Glutamatergic neuron (in vitro differentiated cells): ENCODE measurements at places on chromosomes 13 and 19.

GRCh38 chr13:52414963-52415362 lies 9.0 kb upstream of the THSD1 start:
- no peak for DNase-seq

DNA sequence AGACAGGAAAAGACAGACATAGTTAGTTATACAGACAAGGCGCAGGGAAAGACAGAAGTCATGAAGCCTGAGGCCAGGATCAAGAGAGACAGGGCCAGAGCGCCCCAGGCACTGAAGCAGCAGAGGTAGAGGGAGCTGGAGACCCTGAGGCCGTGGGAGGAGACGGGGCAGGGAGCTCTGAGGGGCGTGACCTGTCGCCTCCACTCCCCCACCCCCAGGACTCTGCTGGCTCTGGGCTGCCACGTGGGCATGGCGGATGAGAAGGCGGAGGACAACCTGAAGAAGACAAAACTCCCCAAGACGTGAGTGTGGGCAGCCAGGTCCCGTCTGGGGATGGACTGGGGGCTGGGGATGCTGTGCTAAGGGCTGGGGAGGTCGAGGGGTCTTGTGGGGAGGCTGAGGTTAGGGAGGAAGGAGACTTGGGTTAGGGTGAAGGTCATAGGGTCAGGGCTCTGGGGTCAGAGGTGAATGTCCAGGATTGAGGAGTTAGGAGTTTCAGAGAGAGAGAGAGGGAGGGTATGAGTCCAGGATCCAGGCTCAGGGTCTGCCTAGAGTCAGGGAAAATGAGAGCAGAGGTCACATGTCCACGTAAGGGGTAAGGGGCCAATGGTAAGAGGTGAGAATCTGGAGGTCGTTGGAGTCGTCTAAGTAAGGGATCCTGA lies 31.1 kb downstream of the RYR1 start:
- DNase-seq, result no peak

GRCh38 chr13:110634558-110634957 lies 19.2 kb downstream of the NAXD start:
- no peak for DNase-seq

DNA sequence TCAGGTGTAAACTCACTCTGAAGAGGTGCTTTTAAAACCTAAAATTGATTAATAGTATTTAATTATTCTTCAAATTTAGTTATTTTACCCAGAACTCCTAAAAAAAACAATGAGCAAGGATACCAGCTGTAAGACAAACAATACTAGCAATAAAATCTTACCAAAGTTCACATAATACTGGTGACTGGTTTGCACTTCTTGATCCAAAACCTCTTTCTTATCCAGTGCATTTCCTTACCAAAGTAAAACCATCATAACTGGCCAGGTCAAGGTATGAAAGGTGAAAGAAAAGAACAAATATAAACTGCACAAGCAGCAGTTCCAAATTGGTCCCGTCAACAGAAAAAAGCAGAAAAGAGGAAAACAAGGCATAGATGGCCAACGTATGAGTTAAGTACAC lies 62.7 kb downstream of the PSPC1 start:
- no peak for DNase-seq

DNA sequence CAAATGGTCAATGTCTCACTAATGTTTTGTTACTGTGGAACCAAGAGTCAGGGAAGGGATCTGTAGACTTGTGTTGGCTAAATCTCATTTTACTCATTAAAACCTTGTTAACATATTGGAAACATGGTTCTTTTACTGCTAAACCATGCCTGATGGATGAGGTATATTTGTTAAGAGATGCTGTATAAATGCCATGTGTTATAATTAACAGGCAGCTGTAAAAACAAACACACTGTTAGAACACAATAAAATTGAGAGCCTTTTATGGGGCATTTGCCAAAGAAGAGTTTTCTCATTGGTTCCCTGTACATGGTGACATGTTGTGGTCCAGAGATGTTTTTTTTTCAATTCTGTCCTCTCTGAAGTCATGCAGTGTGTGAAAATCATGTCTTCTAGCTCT lies 121.9 kb downstream of the ESD start:
- no peak for DNase-seq

- DNase-seq, result no peak
These were observed 16.4 kb downstream of the EMP3 start for GRCh38 chr19:48341515-48342413.

DNA sequence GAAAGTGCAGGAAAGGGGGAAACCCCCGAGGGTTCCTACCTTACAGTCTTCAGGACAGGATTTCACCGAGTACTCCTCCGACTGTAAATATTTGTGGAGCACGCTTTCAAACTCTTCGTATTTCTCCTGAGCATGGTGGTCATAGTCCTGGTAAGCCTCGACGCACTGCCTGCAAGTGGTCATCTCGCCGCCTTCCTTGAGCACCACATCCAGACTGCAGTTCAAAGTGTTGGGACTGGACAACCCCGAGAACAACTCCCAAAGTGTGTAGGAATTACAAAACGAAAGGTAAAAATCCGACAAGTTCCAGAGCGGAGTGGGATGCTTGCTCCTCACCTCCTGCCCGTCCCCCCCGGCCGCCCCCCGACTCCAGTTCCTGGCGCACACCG lies 349.7 kb downstream of the LIG4 start:
- DNase-seq, result no peak
